ENCODE measurements at places on chromosomes 2 and 18.

GRCh38 chr2:36536776-36537175 is 61.2 kb downstream of the FEZ2 start:
- DNase-seq: no peak

GRCh38 chr18:35114305-35114704 is 73.1 kb downstream of the MAPRE2 start:
- DNase-seq: no peak

- DNase-seq: no peak
These were observed 656.8 kb downstream of the BCL11A start for GRCh38 chr2:59896499-59897245.

GRCh38 chr2:191176801-191177438 is 26.1 kb upstream of the STAT4 start:
- no peak for DNase-seq

DNA sequence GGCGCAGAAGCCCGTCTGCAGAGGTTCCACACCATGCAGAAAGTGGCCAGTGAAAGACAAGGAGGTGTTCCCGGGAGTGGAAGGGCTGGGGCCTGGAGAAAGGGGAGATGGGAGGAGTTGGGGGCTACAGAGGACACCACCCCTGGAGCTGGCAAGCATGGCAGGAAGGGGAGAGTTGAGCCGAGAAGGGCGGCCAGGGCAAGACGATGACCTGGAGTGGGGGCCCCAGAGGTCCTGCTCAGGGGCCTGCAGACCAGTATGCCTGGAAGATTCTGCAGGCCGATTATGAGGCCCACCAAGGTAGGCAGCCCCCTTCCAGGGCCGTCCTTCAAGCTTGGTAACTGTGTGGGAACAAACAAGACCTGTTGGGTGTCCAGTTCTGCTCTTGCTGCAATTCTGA is 33.1 kb downstream of the RBFA start:
- DNase-seq: no peak

GRCh38 chr18:39751921-39752320 is 2186.3 kb upstream of the CELF4 start:
- DNase-seq: no peak

DNA sequence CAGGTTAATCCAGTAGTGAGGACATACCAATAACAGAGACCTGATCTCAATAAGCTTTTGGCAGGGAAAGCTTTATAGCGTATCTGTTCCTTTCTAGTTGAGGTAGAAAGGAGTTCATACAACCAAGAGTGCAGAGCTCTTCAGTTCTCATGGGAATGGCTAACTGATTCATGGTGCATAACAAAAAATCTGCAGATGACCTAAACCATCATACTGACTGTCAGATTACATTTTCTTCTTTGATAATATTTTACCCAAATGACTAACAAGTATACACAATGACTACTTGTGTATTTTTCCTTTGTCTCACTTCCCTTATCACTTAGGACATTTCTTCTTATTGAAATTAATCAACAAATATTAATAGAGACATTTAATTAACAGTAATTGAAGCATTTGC is 140.0 kb upstream of the SERTAD2 start:
- DNase-seq: no peak

GRCh38 chr2:141362311-141362710 is 768.5 kb downstream of the LRP1B start:
- no peak for DNase-seq

All from NCI-H187 (cell line).